ENCODE measurements at places on chromosomes 12 and 14. TPM values are rescaled to one million over a fixed set of nuclear protein-coding genes. Genes with fewer than 3 reads are reported as not detected.

DNA sequence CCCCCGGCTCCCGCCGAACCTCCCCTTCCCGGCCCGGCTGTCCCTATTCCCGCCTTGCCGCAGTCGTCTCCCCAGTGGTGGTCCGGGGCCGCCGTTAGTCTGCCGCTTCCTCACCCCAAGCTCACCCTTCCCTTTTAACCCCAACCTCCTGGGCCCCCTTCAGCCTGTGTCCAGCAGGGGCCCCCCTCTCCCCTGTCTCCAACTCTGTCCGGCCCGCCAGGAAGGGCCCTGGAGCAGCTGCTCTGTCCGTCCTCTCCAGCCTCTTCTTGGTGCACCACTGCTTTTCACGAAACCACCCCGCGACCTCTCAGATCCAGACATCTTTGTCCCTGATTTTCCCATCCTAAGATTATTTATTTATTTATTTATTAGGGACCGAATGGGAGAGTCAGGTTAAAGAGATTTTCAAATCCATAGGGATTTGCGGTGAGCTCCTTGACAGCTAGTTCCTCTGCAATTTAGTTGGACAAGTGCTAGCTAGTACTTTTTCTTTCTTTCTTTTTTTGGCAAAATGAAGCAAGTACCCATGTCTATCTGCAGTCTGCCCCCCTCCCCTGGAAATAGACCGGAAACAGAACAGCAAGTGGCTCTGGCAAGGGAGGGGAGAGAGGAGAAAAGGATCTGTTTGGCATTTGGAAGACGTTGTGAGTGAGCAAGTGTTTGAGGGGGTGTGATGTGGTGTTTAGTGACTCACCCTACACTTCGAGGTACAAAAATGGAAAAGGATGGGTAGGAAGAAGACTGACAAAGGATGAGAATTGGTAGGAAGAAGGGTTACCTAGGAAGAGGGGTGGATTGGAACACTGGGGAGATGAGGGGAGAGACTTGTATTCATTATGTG lies 632 bp downstream of the UBR7 start:
- peak; percentile 66 for DNase-seq

- no peak for DNase-seq
Measured at GRCh38 chr12:55664826-55665225, 28.1 kb downstream of the OR10P1 start.

ADIPOR2 gene
- polyA plus RNA-seq: 1.8 TPM

MORN3 gene
- polyA plus RNA-seq: 2.3 TPM

DNA sequence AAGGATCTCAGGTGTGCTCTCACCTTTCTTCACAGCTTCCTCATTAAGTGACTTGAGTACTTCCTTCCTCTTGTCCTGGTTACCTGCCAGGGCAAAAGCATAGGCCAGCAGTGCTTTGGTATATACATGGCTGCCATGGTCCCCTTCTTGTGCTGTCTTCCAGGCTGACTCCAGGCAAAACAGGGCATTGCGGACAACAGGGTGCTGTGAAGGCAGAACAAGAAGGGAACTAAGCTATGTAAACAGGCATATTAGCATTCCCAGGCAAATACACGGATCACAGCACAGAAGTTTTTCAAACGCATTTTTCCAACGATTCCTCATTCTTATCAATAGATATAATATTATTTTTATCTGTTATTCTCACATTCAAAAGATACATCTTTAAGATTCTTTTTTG lies 39.0 kb downstream of the A2M start:
- DNase-seq: no peak

MUCL1 gene
- polyA plus RNA-seq: not detected

ATL1 gene
- polyA plus RNA-seq: 1.6 TPM

DNA sequence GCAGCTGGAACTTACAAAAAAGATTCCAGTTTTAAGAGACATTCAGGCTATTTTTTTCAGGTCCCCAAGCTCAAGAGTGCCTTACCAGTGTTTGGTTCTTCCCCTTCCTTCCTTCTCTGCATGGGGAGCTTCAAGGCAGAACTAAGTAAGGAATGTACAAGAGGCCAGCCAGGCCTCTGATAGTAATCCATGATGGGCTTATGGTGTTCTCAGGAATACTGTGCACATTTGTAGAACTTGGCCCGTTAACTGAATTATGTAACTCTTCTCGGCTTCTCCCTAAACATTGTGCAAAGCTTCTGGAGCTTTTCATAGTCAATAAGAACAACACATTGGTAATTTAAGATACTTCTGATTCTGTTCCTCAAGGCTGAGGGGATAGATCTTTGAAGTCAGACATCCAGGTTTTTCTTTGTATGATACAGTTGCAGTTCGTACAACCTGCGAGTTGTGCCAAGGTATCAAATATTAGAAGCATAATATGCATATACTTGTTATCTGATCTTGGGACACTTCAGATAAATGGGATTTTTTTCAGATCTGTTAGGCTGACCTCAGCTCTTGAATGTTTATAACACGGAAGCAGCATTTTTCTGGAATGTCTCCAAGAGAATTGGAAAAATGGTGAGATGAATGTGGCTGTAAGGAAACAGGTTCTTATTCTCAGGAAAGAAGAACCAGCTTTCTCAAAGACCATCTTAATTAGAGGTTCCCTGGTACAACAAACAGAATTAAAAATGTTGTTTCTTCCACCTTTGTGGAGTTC lies 148.6 kb downstream of the ANO4 start:
- no peak for DNase-seq

DNA sequence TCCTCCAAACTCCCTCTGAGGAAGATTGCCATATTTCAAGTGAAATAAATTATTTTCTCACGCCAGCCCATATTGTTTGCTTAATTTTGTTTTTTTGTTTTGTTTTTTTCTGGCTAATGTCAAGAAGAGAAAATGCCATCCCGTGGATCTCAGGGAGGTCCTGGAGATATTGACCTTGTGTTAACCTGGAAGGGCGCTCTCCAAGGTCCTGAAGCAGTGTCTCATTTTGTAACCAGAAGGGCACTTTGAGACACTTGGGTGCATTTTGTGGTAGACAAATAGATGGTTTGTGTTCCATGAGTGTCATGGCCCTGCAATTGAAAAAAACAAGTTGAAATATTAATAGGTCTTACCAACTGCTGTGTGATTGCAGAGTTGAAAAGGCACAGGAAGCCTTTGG lies 268.9 kb downstream of the SUDS3 start:
- DNase-seq: no peak

DNA sequence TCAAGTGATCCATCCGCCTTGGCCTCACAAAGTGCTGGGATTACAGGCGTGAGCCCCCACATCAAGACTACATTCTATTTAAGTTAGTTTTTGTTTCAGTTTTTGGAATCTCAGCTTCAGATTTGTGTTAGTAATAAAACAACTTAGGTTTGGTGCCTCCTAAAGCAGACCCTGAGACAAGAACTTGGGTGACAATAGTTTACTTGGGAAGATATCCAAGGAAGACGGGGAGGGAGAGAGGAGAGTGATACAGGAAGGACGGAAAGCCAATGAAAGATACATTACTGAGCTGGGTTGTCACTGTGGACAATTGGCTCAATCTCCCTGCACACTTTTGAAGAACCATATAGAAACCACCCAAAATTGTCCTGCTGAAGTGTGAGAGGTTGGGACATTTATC lies 22.6 kb upstream of the PTGR2 start:
- DNase-seq: no peak

CLEC6A gene
- polyA plus RNA-seq: not detected

GRCh38 chr12:61369241-61369910 lies 890.8 kb upstream of the USP15 start:
- no peak for DNase-seq

MYO1H gene
- polyA plus RNA-seq: not detected

DNA sequence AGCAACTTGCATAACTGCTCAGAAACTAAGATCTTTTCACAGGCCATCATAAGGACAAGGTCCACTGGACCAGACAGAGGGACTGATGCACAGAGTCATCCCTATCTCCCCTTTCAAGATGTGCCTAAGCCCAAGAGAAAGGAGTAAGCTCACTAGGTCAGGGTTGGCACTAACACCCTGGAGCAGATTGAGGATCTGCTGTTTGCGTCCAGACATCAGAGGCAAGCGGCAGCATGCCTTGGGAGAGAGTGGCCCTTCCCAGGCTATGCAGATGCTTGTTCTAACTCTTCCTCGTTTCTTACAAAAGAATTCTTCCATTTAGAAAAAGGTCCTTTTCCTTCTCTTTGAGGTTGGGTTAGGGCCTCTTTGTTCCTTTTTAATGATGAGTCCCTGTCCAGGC lies 187.2 kb downstream of the KCNA5 start:
- DNase-seq: no peak

All from CD4-positive, CD25-positive, alpha-beta regulatory T cell (primary cell).